Amniotic stem cell (primary cell): ENCODE measurements at places on chromosomes 5 and 9.
A peak's percentile ranks its signal among the peaks of the same experiment; 100 is the strongest.

DNA sequence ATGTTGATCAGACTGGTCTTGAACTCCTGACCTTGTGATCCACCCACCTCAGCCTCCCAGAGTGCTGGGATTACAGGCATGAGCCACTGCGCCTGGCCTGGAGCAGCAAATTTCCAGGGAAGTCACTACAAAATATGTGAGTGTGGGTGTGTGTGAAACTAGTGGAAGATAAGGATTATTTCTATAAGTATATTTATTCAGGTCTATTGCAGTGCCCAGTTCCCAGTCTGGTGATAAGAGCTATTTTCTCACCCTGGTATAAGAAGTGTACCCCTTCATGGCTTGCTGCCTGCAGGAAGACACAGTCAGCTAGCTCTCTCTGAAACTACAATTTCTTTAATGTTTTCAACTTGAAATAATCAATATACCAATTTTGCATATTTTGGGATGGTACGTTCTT is 37.1 kb downstream of the TARS1 start:
- DNase-seq, result no peak

GRCh38 chr5:111158105-111158744 is 66.0 kb upstream of the CAMK4 start:
- DNase-seq, result peak; percentile 64

GRCh38 chr9:90547896-90548295 is 94.7 kb downstream of the DIRAS2 start:
- no peak for DNase-seq

DNA sequence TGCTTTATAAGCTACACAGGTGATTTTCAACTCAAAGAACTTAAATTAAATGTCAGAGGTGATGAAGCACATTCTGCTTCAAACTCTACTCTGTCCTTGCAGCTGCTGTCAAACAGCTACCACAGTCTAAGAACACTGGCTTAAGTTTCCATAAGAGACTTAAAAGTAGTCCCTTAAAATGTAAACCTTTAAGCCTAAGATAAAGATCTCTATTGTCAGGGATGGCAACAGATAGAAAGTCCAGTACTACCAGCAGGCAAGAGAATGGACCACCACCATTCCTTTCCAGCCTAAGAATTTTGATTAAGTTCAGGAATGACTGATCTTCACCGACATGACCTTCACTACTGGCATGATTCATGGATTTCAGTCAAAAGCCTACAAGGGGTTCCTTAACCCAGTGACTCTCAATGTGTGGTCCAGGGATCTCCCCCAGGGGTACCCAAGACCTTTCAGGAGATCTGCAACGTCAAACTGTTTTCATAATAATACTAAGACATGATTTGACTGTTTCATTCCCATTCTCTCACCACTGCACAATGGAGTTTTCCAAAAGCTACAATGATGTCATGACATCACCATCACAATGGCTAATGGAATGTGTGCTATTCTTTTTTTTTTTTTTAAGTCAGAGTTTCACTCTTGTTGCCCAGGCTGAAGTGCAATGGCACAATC is 41.1 kb upstream of the PLPP6 start:
- no peak for DNase-seq

DNA sequence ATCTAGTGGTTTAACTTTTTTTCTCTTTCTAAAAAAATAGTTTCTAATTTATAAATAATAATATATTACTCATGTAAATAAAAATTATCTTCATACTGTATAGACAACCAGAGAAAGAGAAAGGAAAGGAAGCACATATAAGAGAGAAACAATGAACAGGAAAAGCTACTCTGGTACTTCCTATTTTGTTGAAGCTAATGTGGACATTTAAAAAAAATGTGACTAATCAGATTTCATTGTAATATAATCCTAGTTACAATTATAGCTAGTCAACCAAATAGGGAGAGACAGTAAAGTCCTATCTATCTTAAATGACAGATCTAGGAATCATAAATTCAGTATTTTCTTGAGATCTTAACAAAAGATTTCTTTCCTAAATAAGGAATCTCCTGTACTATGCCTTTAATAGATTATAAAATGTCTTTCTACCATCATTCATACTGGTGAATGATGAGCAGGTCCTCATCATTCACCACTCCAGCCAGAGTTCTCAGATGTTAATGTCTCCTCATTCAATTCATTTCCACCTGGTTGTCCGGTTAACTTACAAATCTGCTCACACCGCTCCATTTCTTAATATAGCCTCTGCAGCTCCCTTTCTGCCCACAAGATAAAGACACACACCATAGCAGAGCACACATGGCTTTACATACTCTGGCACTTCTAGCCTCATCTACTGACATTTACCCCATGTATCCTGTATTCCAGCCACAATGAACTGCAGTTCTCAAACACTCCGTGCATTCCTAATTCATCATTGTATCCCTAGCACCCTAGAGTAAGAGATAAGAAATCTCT is 30.9 kb downstream of the ZFR start:
- no peak for DNase-seq

DNA sequence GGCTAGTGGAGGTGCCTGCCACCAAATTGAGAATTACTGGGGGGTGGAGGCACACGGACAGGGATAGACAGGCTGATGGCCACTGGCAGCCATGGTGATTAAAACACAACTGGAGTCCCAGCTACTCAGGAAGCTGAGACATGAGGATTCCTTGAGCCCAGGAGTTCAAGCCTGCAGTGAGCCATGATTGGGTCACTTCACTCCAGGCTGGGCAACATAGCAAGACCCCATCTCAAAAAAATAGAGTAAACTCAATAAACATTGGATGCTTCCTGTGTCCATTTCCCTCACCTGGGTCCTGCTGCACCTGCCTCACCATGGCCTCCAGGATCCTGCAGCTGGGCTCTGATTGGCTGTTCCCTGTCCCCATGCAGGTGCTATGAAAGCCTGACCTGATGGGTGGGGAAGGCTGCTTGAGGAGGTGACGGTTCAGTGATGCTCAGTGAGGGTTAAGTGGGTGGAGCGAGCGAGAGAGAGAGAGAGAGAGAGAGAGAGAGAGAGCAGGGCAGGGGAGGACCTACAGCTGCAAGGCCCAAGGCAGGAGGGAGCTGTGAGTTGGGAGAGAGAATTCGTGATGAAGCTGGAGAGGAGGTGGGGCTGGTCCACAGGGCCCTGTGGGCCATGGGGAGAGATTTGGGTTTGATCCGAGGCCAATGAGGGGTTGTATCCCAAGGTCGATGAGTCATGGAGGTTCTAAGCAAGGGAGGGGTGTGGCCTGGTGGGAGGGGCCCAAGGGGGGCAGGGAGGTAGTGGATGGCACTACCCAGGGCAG is 36.7 kb upstream of the FUBP3 start:
- no peak for DNase-seq

DNA sequence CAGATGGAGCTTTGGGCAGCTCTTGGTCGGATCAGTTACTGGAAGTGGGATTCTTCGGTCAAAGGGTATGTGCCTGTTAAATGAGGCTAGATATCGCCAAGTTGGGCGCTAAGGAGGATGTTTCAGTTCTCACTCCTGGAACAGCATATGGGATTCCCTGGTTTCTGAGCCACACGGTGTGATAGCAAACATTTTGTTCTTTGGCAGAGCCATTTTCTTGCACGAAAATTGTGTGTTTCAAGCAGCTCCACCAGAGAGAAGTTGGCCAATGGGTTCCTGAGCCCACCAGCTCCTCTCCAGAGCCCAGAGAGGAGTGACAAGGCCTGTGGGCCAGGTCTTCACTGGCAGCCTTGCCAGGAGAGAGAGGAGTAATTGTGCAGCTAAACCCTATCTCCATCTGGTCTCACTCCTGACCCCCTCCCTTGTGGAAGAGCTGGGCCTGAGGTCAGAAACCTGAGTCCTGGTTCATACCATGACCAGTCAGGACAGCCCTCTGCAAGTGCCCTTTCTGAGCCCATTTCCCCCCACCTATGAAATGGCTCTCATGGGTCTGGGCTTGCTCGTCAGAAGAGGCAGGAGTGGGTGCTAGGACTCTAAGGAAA is 10.7 kb upstream of the SLC6A7 start:
- DNase-seq, result no peak

GRCh38 chr9:130934702-130935647 is 4.1 kb downstream of the FIBCD1 start:
- no peak for DNase-seq

GRCh38 chr9:137619240-137620047 is 639 bp downstream of the EHMT1 start:
- peak; percentile 22 for DNase-seq

DNA sequence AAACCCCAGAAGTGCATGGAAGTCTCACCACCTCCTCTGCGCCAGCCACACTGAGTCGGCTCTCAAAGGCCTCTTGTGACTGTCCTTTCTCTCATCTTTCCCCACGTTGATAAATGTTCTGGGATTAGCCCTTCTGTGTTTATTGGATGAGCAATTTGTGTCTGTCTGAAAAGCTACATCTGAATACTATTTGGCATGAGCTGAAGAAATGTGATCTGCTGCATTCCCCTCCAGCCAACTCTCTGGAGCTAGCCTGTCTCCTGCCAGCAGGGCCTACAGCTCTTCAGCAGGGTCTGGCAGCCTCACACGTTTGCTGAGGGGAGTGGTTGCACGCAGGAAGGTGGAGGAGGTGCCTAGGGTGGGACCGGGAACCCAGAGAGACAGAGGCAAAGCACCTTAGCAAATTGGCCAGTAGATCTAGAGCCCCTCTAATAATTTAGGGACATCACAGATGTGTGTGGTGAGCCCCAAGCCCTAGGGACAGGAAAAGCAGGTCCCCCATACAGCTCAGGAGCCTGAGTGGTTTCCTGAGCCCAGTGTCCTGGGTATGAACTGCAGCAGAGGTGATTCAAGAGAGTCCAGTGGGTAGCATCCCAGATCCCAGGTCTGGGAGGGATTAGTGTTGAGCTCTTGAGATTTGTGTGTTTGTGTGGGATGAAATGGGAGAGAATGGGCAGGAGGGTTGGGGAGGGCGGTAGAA is 20.5 kb upstream of the B4GALT1 start:
- DNase-seq, result no peak

DNA sequence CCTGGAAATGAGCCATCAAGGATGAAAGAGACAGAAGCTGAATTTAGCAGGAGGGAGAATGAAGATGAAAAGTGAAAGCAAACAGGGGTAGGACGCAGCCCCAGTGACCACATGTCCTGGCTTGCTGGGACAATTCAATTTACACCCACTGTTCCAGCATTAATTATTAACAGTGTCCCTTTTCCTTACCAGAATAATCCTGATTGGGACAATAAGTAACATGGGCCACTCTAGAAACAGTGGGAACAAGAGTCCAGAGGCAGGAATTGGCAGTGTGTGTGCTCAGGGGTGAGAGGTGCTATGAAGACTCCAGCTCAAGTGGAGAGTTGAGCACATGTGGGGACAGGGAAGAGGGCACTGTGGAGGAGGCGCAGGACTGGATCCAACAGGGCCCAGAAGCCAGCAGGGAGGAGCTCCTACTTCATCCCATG is 147.1 kb downstream of the C5orf15 start:
- DNase-seq, result no peak

DNA sequence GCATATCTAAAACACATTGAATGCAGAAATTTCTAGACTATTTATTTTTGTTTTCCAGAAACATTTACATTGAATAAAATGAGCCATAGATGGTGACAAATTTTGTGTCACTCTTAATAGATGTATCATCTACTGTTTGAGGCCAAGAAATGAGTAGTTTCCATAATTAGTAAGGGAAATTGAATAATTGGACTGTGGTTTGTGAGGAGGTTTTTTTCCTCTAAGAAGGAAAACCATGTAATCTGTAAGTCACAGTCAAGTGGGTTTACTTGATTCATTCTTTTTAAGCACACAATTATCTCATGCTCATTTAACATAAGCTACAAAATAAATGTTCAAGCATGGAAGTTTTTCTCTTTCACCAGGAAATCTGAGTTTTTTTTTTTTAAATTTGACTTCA is 876.4 kb downstream of the NR2F1-AS1 start:
- DNase-seq, result no peak

DNA sequence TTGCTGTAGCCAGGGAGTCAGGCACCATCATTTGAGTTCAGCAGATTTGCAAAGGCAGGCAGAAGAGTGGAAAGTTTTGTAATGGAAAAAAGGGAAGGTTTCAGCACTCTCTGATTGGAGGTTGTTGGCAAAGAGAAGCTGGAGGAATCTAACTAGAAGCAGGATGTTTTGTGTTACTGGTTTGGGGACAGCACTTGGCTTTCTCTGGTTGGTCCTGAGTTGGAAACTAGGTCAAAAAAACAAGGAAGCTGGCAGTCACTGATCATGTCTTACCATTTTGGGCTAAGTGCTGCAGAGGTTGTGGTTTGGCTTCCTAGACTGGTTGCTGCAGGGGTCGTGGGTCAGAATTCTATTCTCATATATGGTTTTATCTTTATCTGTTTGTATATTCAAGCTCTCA is 189.8 kb downstream of the DRD1 start:
- no peak for DNase-seq

DNA sequence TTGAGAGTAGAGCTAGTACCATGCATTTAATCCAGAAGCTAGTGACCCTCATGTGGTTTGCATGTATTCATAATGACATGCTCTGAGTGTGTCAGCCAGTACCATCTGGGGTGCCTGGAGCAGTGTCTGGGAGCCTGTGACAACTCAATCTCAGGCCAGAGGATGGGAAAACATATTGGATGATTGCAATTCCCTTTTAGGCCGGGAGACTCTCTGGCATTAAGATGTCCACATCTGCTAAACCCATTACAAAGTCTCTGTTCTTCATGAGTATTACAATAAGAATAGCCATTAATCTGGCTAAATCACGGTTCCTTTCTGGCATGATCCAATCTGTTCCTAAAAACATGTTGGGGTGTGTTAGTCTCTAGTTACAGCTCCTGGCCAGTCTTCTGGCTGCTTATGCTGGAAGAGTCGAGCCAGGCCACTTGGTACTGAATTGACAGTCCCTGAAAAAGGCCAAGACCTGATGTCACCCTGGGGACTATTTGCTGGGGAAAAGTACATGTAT is 475.7 kb downstream of the ENC1 start:
- DNase-seq, result no peak

DNA sequence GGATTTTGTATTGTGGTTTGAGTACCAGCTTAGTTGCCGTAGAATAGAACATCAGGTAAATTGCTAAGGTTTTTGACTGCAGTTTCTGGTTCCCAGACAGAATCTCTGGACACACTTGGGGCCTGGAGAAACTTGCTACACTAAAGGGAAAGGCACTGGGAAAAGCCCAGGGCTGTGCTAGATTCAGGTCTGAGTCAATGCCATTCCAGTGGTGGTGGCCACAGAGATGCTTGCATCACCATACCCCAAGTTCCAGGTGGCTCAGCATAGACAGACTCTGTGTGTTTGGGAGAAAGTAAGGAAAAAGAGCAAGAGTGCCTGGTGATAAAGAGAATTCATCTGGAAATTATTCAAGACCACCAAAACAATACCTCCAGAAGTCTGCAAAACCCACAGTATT is 120.6 kb downstream of the HMHB1 start:
- no peak for DNase-seq
